ENCODE measurements at places on chromosomes 5 and 9. TPM values are rescaled to one million over a fixed set of nuclear protein-coding genes. Genes with fewer than 3 reads are reported as not detected.

- peak; percentile 92 for DNase-seq
Measured at GRCh38 chr5:179801304-179802206, 5.1 kb downstream of the MGAT4B start.

GRCh38 chr5:58761407-58761806 lies 178.5 kb downstream of the RAB3C start:
- no peak for DNase-seq

C9orf153 gene
- total RNA-seq = 0.28 TPM

DNA sequence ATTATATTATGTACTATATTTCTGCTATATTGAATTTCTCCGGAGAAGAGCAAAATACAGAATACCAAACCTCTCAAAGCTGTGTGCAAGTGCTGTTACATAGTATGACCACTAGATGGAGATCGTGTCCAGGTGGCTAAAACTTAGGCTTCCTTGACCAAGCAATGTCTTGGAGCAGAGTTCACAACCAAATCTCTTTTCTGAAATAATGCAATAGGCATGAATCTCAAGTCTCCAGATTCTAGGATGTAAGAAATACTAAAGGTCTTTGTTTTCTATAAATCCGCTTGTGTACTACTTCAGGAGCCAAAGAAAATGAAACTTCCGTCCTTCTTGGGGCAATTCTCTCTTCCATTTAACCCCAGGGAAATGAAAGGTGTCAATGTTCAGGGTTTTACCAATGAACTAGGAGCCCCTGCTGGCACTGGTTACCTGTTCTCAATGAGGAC lies 181.5 kb upstream of the RAI14 start:
- no peak for DNase-seq

- DNase-seq = peak; percentile 66
Measured at GRCh38 chr9:135592625-135593024, 31.1 kb downstream of the PAEP start.

- DNase-seq = no peak
Measured at GRCh38 chr9:132739710-132740310, 69.5 kb downstream of the GTF3C4 start.

DNA sequence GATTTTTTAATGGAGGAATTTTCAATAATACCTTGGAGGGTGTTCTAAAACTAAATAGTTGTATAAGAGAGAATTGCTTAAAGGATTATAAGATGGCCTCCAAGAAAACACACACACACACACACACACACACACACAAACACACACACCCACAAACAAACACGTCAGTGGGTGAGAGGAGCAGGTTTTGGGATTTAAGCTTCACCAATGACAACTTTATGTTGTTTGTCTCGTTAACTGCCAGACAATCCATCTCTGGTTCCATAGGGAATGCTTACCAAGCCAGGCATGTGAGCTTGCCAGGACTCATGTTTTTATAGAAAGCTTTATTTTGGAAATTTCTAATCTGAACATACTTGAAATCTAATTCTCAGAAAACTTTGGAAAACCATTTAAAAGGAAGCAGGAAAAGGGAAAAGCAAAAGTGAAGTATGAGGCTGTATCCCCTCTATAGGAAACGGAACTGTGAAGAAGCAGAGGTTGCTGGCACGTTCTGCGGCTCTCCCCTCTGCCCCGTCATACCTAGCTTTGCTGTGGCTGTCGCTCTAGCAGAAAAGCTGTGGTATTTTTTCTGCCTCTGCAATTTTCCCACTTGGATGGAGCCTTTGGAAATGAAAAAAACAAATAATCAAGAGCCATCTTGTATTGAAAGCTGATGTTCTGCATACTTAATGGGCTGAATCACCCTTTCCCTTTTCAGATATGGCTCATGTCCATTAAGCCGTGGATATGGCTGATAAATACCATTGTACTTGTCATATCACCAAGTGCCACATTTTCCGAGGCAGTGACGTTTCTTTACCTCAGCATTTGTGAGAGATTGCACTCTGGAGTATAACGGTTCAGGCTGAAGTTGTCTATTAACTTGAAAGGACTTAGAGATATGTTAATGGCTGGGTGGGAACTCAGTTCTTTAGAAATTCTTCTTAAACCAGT lies 112.7 kb downstream of the NTRK2 start:
- no peak for DNase-seq

- DNase-seq = peak; percentile 97
Measured at GRCh38 chr5:140244525-140245025, 58.3 kb downstream of the PFDN1 start.

SPATA31C1 gene
- total RNA-seq = not detected

DNA sequence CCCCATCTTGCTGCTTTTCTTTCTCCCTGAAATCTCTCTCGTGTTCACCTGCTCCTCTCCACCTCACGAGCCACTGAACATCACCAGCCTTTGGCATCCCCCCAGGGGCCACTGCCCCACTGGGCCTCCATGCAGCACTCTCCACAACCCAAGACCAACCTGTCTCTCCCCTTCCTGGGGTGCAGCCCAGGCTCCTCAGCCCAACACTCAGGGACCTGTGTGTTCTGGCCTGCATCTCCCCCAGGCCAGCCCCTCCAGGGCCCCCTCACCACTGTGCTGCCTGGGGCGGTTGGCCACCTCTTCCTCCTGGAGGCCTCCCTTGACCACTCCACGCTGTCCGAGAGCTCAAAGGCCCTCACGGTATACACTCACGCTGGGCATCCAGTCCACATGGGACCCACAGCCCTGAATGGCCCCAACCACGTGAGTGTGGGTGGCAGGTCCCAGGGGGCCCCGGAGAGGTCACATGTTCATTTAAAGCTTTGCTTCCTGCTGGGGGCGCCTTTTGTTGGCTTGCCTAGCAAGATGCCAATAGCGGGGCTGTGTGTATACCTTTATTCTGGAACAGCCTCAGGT lies 453 bp upstream of the DOK3 start:
- no peak for DNase-seq

PCA3 gene
- total RNA-seq = 0.24 TPM

DNA sequence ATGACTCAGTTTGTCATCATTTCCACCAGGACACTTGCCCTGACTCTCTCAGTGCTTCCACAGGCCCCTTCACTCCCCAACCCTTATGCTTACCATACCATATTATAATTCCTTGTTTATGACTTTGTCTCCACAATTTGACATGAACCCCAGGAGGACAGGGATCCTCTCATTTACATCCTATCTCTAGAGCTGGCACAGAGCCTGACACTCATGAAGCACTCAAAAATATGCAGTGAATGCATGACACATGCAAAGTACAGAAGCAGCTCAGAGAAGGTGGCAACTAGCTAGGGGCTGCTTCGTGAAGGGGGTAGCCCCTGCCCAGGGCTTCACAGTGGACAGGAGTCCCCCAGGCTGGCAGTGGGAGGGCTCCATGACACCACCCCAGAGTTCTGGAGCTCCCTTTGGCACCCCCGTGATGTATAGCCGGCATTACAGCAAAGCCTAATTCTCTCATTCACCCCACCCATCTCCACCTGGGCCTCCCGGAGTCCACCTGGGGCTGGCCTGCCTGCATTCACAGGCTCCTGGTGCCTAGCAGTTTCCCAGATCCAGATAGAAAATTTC lies 112.0 kb upstream of the SPOCK1 start:
- no peak for DNase-seq

DNA sequence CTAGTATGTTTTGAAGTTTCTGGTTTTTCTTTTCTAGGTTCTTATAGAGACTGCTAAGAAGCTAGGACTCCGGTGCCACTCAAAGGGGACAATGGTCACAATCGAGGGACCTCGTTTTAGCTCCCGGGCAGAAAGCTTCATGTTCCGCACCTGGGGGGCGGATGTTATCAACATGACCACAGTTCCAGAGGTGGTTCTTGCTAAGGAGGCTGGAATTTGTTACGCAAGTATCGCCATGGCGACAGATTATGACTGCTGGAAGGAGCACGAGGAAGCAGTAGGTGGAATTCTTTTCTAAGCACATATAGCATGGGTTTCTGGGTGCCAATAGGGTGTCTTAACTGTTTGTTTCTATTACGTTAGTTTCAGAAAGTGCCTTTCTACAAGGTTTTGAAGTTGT lies 52.2 kb downstream of the MTAP start:
- DNase-seq = no peak

CWC27 gene
- 24.0 TPM for total RNA-seq

NIPAL4 gene
- 0.37 TPM for total RNA-seq

DNA sequence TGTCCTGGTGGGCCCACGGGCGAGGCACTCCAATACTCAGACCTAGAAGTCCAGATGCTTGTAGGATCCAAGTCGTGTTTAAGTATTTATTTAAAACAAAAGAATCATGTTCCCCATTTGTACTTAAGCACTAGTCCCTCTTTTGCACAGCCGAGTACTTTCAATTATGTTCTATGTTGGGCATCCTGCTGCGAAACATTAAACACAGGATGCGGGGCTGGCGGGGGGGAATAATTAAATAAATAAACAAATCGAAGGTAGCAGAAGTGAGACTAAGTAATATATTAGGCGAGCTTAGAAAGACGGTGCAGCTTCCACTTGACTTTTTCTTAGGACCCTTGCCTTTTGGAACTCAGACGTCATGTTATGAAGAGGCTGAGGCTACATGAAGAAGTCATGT lies 1129.2 kb upstream of the ACO1 start:
- no peak for DNase-seq

DNA sequence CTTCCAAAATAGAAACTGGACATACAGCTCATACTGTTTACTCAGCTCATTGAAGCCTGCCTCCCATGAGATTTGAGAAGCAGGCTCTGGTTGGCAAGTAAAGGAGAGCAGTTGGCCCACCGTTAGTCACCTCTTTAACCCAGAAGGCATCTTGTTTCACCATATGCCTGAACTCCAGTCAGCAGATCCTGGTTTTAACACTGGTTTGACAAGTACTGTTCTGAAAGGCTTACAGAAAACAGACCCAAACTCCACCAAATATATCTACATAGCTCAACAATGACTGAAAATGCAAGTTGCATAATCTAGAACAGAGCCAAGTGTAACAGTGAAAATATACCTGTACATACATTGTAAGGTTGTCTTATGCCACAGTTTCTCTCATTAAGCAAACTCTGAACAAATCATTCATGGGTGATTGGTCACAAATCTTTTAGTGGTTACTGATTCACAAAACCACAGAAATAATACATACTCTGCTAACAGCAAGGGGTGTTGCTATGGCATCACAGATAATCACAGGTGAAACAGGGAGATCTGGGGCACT lies 198.8 kb downstream of the BNC2 start:
- no peak for DNase-seq

GRCh38 chr5:1278656-1279442 lies 16.0 kb downstream of the TERT start:
- peak; percentile 81 for DNase-seq

DNA sequence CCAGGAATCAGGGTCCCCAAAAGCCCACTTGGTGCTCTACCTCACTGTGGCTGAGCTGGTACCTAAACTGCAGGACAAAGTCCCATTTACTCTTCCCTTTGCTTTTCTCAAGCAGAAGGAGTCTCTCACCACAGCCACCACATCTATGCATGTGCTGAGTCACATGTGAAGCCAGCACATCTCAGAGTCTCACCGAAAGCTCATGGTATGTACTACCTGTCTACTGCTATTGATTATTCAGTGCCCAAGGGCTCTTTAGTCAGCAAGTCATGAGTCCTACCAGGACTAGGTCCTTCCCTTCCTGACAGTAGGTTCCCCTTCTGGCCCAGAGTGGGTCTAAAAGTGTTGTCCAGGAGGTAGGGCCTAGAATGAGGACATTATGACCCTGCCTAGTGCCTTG lies 130.7 kb upstream of the NTRK2 start:
- DNase-seq = no peak

- no peak for DNase-seq
Measured at GRCh38 chr5:130323804-130324454, 419.7 kb downstream of the CHSY3 start.

CTXN3 gene
- total RNA-seq = not detected

FGF10 gene
- total RNA-seq = 17.4 TPM

IL13 gene
- total RNA-seq = 0.29 TPM

DNA sequence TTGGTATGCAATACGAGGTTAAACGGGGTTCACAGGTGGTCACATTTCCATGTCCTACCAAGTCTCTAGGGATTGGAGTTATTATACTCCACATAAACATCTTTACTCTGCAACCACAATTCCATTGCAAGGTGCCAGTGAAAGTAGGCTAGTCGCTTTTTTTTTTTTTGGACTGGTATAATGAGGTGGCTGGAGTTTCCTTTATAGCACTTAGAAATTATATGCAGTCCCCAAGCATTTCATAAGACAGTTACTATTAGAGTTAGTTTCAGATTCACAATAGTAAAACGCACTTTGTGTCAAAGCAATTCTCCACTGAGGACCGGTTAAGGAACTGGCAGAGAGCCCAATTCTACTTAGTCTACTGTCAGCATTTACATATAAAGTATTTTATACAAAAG lies 1.4 kb downstream of the MEF2C start:
- no peak for DNase-seq

TXNDC8 gene
- not detected for total RNA-seq

DNA sequence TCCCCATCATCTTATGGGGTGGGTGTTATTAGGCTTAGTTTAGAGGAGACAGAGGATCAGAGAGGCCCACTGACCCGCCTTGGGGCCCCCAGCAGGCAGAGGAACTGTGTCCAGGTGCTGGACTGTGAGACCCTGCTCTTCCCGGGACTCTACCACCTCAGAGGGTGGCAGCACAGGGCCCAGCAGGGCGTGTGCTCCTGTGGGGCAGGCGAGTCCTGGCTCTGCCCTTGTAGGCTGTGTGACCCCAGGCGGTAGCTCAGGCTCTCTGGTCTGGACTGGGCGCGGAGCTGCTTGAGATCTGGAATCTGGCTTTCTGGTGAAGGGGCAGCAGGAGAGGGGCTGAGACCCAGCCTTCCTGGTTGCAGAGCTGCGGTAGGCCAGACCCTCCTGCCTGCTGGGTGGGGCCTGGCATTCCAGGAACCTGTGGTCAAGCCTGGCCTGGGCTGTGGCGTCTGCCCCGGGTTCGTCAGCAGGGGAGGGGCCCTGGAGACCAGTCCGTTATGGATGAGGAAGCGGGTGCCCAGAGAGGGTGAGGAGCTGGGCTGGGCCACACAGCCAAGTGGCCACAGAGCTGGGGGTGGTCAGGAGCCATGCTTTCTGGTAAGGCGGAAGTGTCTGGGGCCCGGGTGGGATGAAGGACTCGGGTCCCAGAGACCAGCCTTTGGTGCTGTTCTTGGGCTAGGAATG lies 46.5 kb downstream of the RXRA start:
- DNase-seq = peak; percentile 93

- DNase-seq = peak; percentile 92
Measured at GRCh38 chr9:34989946-34990635, 546 bp downstream of the DNAJB5 start.

DNA sequence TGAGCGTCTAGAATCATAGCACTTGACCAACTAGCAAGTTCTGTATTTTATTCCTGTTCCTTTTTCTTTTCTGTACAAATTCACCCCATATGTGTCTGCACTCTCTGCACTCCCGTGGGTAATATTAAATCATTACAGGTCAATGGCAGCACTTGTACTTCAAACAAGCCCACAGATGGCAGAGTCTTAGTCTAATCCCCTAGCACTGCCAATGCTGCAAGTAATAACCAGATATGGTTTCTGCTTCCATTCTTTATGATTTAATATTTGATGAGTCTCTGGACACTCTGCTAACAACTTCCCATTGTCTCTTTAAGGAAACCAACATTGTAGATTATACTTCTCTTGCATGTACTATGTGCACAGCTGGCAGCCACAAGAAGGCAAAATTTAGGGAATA lies 343.8 kb upstream of the CHD1 start:
- DNase-seq = no peak

PCDHGB3 gene
- total RNA-seq = 5.0 TPM
